ENCODE measurements at places on chromosomes 7 and 10. TPM values are rescaled to one million over a fixed set of nuclear protein-coding genes. Genes with fewer than 3 reads are reported as not detected.

Gene PFKP
- total RNA-seq, result 74.5 TPM

GRCh38 chr10:123147635-123148413 lies at the start of gene HMX2:
Gene HMX2, plus strand, starts transcription at chr10:123148136. Its CDS starts 243 bp downstream, at chr10:123148379.
- no peak for DNase-seq

Gene ADRB1
- total RNA-seq, result 0.18 TPM

Gene MALRD1
- total RNA-seq, result 1.1 TPM

DNA sequence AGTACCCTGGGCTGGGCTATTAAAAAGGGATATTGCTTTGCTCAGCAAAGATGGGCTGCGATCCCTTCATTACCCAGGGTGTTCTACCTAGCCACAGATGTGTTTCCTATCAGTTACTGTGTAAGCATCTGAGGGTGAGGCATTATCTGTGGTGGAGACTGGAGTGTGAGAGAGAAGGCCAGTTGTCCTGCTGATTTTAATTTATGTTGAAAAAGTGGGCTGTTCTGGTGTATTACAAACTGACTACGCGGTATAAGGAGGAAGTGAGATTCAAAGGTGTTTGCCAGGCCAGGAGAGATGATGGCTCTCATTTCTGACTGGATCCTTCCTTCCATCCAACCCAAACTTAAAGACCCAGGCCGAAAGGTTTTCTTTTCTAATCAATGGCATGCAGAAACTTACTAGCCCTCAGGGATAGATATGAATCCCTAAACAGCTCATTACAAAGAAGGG lies 7.6 kb downstream of the TCF7L2 start:
- no peak for DNase-seq

Gene PARD3
- total RNA-seq, result 58.7 TPM

DNA sequence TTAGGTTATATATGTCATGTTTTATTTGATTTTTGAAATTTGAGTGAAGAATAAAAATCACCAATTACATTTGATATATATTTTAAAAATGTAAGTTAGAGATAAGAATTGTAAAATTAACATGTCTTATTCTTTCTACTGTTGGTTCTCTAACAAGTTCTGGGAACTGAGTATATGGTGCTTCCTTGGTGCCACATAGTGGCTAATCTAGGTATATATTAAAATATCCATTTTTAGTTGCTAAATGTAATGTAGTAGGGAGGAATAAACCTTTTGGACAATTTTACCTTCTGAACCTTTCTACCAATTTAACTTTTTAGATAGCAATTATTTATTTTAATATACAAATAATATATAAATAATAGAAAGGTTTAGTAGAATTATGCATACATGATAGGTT lies 17.5 kb downstream of the CFAP69 start:
- DNase-seq, result no peak

DNA sequence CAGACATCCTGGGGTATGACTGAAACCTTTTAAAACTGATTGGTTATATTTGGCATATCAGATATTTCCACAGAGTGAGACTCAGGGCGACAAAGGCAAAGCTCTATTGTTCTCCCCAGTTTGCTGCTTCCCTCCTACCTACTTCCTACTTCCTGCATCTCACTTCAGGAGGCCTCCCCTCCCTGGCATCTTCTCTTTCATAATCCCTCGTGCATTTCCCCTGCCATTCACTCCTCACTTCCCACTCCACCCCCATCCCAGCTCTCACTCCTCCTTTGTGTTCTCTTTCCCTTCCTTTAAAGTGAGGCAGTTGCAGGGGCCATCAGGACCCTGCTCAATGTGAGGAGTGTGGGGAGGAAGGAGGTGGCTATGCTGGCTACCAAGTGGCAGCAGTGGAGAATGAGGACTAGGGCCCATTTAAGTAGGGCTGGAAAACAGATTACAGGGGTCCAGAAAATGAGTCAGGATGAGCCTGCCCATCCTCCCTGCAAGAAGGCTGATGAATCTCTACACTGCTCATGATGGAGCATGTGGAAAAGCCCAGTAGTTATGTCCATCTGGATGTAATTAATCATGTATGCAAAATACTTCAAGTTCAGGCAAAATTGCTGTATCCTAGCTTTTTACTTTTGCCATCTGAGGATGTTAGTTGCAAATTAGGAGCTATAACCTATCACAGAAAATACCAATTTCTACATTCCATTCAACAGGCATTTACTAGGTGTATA lies 311.8 kb upstream of the IMMP2L start:
- no peak for DNase-seq

DNA sequence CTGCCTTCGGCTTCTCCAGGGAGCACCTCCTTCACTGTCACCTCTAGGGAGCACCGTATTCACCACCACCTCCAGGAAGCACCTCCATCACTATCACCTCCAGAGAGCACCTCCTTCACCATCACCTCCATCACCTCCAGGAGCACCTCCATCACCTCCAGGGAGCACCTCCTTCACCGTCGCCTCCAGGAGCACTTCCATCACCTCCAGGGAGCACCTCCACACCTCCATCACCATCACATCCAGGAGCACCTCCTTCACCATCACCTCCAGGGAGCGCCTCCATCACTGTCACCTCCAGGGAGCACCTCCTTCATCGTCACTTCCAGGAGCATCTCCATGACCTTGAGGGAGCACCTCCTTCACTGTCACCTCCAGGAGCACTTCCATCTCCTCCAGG lies 102.3 kb downstream of the DNAJB6 start:
- DNase-seq, result no peak

- DNase-seq, result no peak
Observed at GRCh38 chr7:33554576-33554975, 350.8 kb upstream of the BMPER start.

DNA sequence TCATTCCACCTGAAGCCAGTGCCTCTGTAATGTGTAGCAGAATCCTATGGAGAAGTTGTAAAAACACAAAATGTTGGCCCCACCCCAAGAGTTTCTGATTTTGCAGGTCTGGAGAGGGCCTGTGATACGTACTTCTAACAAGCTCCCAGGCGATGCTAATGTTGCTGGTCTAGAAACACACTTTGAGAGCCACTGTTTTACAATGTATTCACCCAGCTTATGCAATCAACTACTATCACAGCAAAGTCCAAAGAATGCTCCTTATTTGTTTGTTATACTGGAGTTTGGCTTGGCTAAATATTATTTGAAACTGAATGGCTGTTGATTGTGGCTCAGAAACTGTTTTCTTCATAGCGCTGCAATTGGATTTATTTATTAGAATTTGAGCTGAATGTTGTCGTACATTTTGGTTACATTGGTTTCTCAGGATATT lies 44.3 kb downstream of the DNAJB9 start:
- DNase-seq, result no peak

DNA sequence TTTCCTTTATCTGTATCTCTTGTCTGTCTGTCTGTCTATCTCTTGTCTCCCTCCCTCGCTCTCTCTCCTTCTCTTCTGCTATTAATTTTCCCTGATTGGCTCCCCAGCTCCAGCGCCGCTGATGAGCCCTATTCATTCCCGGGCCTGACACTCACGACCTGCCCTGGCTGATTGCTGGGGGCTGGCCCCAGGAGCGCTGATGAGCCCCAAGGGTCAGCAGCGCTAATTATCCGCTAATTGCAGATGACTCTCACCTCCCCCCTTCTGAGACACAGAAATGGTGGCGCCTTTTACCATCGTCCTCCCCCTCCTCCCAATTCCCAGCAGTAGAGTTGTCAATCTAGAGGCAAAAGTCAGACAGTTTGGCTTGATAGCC lies 1.3 kb upstream of the GBX1 start:
- DNase-seq, result no peak

- no peak for DNase-seq
Observed at GRCh38 chr10:80500572-80501380, 36.9 kb upstream of the SH2D4B start.

Gene STOX1
- total RNA-seq, result 0.51 TPM

DNA sequence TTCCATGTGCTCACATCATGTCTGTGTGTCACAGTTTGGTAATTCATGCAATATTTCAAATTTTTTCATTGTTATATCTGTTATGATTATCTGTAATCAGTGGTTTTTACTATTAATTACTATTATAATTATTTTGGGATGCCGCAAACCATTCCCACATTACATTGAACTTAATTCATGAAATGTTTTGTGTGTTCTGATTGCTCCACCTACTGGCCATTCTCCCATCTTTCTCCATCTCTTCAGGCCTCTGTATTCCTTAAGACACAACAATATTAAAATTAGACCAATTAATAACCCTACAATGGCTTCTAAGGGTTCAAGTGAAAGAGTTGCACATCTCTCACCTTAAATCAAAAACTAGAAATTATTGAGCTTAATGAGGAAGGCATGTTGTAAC lies 398.5 kb downstream of the PCDH15 start:
- no peak for DNase-seq

GRCh38 chr10:26000971-26001370 lies 66.9 kb downstream of the MYO3A start:
- no peak for DNase-seq

Gene NPSR1
- not detected for total RNA-seq

GRCh38 chr10:118481871-118482270 lies 113.6 kb downstream of the PRLHR start:
- DNase-seq, result no peak

DNA sequence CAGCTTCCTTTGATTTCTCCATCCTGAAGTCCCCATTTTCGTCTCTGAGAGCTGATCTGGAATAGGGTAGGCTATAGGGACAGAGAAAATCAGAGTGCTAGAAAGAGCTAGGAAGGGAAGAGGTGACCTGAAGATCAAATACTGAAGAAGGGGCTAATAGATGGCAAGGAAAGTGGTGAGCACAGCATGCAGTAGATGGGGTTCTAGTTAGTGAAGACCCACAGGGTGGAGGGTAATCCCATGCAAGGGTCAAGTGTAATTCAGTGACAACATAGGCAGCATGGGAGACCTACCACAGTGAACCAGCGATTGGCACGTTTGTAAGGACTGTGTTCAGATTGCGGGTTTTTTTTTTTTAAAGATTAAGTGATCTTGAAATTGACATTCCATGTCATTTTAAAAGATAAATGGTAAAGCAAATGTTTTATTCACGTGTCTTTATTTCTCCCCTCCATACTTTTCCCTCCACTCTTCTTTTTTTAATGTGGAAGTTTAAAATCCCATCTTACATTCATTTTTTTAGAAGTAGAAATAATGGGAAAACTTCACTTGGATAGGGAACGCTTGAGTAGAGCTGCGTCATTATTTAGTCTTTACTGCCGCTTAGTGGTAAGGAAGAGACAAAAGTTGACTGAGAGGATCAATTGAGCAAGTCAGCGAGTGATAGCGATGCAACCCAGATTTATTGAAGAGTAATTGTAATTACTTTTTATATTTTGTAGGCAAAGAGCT lies 21.0 kb upstream of the ABI1 start:
- no peak for DNase-seq

Gene ADCYAP1R1
- total RNA-seq, result 3.1 TPM

- DNase-seq, result no peak
Observed at GRCh38 chr10:69663369-69663947, 33.4 kb downstream of the FAM241B start.

DNA sequence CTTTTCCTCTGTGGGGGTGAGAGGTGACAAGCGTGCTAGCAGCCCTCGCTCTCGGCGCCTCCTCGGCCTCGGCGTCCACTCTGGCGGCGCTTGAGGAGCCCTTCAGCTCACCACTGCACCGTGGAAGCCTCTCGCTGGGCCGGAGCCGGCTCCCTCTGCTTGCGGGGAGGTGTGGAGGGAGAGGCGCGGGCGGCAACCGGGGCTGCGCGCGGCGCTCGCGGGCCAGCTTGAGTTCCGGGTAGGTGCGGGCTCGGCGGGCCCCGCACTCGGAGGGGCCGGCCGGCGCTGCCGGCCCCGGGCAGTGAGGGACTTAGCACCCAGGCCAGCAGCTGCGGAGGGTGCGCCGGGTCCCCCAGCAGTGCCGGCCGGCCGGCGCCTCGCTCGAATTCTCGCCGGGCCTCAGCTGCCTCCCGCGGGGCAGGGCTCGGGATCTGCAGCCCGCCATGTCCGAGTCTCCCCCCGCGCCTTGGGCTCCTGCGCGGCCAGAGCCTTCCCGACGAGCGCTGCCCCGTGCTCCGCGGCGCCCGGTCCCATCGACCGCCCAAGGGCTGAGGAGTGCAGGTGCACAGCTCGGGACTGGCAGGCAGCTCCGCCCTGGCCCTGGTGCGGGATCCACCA lies 352.8 kb upstream of the PODXL start:
- no peak for DNase-seq

Gene GPC2
- 4.5 TPM for total RNA-seq
